ENCODE measurements at places on chromosomes 2 and 18.

DNA sequence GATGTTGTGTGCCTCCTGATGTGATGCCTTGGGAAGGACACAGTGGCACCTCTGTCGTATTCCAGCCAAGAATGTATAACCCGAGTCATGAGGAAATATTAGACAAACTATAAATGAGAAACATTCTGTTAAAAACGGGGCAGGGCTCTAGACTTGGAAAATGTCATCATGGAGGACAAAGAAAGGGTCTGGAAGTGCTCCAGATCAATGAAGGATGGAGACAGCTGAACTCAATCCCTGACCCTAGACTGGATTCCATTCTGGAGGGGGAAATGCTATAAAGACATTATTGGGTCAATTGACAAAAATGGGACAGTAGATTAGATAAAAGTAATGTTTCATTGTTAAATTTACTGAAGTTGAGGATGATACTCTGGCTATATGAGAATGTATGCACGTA is 92.1 kb downstream of the SLC4A3 start:
- DNase-seq: no peak

- DNase-seq: no peak
Measured at GRCh38 chr2:7887441-7887840, 794.4 kb upstream of the ID2 start.

DNA sequence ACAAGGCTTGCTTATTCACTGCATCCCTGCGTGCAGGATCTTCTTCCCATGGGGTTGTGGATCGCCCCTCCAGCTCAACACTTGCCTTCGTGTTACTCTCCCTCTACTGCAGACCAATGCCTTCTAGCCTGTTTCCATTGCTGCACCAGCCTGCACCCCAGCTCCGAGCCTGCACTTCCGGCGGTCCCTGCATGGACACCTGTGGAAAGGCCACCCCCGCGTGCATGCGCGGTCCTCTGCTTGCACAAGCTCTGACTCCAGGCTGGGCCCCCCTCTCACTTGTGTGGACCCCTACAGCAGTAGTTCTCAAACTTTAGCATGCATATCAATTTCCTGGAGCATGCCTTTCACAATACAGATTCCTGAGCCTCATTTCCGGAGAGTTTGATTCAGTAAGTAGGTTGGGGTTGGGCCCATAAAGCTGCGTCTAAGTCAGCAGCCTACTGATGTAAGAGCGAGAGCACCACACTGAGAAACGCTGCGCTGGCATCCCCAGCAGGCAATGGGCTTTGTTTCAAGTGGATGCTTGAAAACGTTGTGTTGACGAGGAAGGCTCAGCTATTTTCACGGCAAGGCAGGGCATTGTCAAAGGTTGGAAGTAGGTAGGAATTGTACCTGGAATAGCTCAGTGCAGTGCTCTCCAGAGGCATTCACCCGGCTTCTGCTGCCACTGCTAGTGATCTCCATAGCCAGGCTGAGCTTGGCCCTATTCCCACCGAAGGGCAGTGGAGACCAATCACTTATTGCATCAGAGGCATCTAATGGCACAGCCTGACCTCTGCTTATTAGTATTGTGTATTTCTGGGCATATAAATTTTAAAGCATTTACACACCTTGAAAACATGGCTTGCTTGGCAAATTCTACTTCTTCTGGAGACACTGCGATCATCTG is 32.6 kb downstream of the CREG2 start:
- DNase-seq: no peak

DNA sequence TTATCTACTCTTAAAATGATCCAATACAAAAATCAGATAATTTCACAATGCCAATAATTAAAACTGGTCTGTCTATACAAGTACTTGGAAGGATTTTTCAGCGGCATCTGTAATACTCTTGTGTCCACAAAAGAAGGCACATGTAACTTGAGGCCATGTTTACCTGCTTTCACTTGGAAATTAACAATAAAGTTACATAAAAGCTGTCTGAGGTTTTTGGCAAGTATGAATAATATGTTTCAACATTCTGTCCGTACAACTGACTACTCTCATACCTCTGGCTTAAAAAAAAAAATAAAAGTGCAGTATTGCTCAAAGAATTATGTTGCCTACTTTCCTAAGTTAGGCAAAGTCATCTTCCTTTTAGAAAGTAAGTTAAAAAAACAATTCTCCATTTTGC is 253.6 kb downstream of the NBAS start:
- DNase-seq: no peak

DNA sequence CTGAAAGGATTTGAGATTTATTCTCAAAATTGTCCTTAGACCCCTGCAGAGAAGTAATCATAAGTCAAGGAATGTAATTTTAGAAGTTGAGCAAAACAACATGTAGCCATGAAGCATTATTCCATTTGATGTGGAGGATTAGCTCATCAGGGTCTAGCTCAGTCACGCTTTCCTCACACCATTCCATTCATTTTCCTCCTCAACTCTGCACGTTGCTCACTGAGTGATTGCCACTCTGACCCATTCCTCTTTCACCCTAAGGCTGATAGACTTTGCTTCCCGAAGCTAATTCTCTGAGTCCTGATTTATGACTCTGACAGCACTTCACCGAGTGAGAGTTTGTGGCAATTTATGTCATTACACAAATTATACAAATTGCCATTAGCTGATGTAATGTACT is 820.6 kb upstream of the PIK3C3 start:
- DNase-seq: no peak

GRCh38 chr2:184859187-184859586 is 260.9 kb downstream of the ZNF804A start:
- DNase-seq: no peak

GRCh38 chr2:128724972-128725371 is 406.3 kb upstream of the HS6ST1 start:
- DNase-seq: no peak

- no peak for DNase-seq
Measured at GRCh38 chr2:100747996-100748615, 71.8 kb upstream of the NPAS2 start.

GRCh38 chr18:40011201-40011600 is 1943.8 kb upstream of the PIK3C3 start:
- no peak for DNase-seq

GRCh38 chr2:122112216-122113005 is 357.0 kb downstream of the TSN start:
- no peak for DNase-seq

- DNase-seq: no peak
Measured at GRCh38 chr2:217792626-217793527, 209.9 kb downstream of the TNS1 start.

- DNase-seq: no peak
Measured at GRCh38 chr2:37306024-37306423, 18.6 kb downstream of the PRKD3 start.

GRCh38 chr2:239519089-239519920 is 118.5 kb upstream of the HDAC4 start:
- no peak for DNase-seq

DNA sequence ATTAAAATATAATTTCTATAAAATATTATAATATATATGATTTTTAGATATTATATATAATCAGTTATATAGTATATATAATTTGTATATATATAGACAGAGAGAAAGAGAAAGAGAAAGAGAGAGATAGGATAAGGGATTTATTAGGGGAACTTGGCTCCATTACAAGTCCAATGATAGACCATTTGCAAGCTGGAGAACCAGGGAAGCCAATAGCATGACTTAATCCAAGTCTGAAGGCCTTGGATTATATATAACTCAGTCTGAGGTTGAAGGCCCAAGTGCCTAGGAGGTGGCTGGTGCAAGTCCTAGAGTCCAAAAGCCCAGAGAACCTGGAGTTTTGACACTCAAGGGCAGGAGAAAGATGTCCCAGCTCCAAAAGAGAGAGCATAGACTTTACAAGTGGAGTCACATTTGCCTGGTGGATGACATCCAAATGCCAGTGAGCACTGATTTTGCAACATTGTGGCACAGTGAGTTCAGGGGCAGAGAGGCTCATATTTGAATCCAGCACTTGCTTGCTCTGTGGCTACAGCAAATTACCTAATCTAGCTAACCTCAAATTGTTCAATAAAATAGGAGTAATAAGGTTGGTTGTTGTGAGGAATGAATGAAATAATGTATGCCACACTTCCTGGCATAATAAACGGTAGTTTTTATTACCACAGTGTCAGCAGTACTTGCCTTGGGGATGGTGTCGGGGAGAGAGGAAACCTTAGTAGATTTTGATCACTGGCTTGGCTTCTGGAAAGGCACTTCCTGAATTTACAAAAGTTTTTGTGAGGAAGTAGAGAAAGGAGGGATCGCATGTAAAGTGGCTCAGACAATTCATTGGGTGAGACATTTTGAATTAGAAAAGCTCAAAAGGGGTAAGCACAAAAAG is 69.6 kb upstream of the CD28 start:
- no peak for DNase-seq

- no peak for DNase-seq
Measured at GRCh38 chr2:102401865-102402264, 21.1 kb upstream of the IL18RAP start.

GRCh38 chr2:238863749-238864206 is 15.9 kb downstream of the TWIST2 start:
- DNase-seq: no peak

GRCh38 chr2:54503192-54503591 is 47.1 kb downstream of the SPTBN1 start:
- no peak for DNase-seq

- DNase-seq: no peak
Measured at GRCh38 chr2:54655046-54655809, 68.2 kb upstream of the EML6 start.

GRCh38 chr2:218642786-218643185 is 16.6 kb downstream of the ZNF142 start:
- no peak for DNase-seq

DNA sequence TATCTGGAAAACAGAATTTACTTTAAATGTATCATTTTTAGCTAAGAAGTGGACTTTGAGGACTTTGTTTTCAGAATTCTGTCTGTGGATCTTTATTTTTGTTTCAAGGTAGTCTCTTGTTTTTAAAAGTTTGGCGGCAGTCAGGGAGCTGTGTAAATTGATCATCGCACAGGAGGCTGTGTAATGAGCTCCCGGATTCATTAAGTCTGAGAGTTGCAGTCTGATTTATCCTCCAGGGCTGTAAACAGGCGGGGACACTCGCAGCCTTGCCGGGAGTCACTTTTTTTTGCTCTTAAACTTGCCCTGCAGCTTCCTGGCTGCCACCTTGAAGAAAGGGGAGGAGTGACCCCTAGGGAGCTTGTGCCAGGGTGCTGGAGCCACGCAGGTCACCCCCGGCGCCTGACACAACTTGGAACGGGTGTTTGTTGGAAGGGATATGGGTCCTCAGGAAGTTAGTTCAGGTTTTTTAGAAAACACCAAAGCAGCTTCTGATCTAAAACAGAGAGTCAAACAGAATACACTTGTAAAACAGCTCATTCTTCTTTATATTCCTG is 76.2 kb downstream of the DCDC2C start:
- DNase-seq: no peak

DNA sequence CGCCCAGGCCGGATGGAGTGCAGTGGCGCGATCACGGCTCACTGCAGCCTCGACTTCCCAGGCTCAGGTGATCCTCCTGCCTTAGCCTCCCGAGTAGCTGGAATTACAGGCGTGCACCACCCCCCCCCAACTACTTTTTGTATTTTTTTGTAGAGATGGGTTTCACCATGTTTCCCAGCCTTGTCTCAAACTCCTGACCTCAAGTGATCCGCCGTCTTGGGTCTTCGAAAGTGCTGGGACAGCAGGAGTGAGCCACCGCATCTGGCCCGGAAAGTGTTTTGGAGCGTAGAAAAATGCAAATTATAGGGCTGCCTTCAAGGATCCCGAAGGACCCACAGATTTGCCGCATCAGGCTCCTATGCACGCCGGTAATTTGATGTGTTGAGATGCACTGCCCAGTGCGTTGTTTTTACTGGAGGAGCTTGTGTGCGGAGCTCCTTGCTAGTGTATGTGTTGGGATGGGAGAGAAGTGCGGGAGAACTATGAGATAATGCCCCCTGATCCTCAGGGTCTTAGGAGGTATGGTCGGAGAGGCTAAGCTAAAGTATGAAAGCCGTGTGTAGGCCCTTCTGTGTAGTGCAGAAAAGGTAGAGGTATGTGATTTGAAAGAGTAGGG is 1.2 kb upstream of the CLASP1 start:
- no peak for DNase-seq

DNA sequence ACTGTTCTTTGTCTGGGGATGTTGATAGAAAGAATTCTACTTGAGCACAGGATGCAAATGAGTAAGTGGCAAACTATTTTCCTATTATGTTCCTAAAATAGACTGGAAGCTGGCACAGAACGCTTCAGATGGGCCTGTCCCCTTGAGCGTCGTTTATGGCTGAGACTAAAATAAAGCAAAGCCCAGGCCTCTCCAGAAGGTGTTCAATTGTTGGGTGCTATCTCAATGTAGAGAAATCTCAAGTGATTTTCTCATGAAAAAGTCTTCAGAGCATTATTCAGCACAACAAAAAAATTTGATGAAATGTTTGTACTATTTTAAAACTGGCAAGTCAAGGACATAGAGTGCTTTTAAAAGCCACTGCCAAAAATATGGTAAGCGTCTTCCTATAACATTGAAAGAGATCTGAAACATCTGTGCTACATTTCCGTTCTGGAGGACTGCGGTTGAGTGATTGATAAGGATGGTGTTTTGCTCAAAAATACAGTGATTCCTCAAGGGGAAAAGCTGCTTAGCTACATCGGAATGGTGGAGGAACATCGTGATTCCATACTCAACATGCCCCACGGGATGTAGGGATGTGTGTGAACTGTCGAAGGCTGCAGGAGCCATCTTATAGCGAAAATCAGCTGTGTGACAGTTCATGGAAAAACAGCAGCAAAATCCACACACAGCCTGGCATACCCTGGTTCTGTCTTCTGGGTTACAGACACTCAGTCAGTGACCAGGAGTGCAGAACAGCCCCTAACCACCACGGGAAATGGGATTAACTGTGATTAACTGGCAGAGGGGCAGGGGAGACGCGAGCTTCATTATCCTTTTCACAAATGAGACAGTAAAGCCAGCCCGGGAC is 10.4 kb upstream of the LRRFIP1 start:
- DNase-seq: peak; percentile 69

GRCh38 chr2:26745609-26746327 is 18.3 kb upstream of the SLC35F6 start:
- DNase-seq: no peak

DNA sequence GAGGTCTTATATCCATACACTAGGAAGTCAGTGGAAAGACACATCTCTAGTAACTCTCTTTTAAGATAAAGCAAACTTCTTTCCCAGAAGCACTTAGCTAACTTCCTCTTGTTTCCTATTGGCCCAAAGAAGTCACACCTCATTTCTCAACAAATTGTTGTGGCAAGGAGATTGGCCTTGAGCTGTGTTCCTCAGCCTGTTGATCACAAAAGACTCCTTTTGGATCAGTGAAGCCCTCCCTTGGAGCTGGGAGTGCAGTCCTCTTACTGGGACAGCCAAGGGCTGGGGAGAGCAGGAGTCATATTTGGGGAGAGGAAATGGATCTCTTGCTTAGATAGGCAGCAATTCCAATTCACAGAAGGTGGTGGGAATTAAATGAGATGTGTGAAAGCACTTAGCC is 51.2 kb upstream of the DAPL1 start:
- no peak for DNase-seq

- peak; percentile 38 for DNase-seq
Measured at GRCh38 chr2:98917031-98917471, 19.0 kb downstream of the CRACDL start.
